ENCODE measurements at places on chromosomes 13 and 19.

DNA sequence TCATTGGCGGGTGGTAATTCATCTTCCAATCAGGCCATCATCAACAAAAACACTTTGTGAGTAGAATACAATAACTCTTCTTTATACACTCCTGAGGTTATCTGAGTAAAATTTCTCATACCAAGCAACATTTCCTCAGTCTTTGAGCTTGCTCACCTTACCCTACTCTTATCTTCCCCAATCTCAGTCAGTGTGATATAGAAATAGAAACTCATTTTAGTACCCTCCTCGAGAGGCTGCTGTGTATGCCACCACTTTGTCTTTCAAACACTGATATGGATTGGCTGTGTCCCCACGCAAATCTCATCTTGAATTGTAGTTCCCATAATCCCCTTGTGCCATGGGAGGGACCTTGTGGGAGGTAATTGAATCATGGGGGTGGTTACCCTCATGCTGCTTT lies 209.7 kb downstream of the RBM26 start:
- DNase-seq = no peak

GRCh38 chr19:16814526-16815100 lies 14.6 kb upstream of the SIN3B start:
- no peak for DNase-seq

- DNase-seq = no peak
These were observed 3.7 kb upstream of the ZNRF4 start for GRCh38 chr19:5451494-5451893.

DNA sequence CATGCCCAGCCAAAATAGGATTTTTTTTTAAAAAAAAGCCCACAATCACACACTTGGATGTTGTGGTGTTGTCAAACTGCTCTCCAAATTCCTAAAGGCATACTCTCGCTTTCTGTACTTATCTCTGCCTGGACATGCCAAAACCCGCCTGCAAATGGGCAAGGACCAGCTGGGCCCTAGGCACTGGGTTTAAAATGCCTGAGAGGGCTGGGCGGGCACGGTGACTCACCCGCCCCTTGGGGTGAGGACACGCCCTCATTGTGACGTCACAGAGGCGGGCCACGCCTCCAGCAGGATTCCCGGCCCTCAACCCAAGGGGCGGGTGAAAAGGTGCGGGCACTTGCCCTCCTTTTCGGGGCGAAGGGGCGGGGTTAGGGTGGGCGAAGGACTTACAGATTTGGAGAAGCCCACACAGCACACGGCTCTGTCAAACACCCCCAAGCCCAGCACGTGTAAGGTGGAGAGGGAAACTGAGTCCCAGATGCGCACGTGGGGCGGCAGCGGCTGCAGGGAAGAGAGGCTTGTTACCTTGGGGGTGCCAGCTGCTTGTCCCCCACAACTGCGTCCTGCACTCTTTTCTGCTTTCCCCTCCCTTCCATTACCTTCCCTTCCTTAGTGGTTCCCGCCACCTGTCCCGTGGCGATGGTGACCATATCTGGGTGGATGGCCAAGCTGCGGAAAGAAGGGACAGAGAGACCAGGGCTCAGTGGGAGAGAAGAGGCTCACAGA lies 6.6 kb downstream of the EML2 start:
- DNase-seq = peak; percentile 79

DNA sequence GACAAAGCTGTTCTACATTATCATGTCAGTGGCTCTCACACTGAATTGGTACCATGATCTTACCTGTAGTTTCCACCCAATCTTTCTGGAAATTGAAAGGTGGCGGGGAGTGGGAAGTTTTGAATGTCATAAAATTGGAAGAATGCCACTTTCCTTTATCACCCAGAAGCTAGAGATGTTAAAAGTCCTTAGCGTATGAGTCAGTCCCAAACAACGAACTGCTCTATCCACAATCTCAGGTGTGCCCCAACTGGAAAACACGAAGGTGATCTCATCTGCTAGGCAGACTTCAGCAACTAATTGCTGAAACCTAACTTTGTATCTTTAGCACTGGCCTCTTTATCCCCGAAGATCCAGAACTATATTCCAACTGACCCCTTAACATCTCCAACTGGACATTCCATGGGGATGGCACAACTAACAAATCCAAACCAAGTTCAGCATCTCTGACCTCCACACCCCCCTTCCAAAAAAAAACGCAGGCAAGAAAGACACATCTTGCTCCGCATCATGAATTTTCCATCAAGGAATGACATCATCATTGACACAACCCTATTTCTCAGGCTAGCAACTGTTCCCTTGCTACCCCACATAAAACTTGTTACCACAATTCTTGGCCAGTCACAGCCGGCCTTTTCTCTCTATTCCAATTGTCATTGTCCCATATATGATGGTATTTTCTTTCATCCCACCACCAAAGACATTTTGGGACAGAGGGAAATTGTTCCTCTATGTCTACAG lies 175.4 kb downstream of the KLF12 start:
- DNase-seq = no peak

DNA sequence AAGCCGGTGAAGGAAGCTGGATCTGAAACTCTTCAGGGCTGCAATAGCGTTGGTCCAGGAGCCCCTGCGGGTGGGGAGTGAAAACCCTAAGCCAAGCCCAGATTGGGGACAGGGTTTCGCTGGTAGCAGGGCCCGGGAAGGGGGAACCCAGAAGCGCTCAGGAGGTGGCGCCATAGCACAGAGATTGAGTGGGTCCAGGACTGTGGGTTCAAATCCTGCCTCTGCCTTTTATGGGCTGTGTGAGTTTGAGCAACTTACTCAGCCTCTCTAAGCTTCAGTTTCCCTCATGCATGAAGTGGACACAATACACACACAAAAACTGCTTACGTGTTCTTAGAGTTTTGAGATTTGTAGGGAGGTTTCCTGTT lies 8.3 kb upstream of the SYCN start:
- DNase-seq = peak; percentile 62

GRCh38 chr19:1450735-1451731 lies 1.1 kb downstream of the APC2 start:
- DNase-seq = no peak

DNA sequence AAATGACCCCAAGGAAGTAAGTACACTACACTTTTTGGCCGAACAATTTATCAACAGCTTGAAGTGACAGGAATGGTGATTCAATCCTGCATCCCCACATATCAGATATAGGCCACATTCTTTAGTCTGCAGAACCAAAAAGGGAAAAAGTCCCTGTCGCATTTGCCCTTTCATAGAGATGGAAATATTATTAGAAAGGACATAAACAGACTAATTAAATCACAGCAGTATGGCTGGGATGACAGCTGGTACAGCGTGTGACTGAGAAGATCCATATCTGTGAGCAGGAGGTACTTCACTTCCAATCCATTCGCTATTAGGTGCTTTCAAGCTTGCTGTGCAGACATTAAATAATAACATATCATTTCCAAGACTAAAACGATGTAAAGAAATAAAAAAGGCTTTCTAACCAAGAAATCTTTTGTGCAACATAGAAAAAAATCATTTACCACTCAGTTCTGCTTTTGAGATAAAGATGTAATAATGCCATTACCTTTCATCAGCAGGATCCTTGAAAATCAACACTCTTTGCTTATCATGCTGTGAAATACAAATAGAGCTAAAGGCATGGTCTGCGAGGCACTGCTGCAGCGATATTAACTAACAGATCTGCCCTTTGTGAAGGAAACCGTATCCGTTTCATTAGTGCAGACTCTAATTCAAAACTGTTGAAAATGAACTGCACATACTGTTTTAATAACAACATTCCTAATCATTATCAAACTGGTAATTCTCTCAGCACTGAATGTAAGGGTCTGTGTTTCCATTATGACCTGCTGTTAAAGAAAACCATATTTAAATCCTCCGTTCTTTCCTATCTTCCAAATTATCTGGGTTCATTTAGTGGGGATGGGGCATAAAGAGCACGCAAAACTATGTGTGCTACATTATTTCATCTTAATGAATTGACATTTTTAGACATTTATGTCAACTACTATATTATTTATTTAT lies 245.6 kb downstream of the DACH1 start:
- no peak for DNase-seq

DNA sequence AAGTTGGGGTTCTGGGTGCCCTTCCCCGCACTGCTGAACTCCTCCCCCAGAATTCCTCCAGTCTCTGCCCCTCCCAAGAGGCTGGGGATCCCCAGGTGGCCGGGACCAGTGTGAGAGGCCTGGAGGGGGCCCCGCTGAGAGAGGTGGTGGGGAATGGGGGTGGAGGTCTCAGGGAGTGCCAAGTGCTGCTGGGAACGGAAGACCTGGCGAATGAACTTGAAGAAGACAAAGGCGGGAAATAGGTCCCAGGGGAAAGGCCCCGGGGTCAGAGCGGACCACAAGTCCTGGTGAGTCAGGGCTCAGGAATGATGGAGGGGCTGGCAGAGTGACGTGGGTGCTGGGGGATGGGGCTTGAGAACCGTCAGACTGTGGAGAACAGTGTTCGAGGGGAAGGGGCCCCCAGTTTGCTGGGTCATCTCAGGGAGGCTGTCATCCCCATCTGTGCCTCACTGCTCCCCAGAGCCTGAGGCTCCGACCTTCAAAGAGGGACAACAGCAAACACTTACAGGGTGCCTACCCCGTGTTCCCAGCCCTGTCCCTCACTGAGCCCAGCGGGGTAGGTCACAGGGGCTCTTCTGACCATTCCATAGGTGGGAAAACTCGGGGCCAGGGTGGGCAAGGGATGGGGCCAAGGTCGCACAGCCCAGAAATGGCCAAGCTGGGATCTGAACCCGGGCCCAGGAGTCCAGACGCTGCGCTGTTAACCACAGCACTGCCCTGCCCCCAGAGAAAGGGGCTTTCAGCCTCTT lies 16.0 kb upstream of the SEMA6B start:
- no peak for DNase-seq

GRCh38 chr13:43080199-43080598 lies 56.8 kb downstream of the DNAJC15 start:
- no peak for DNase-seq

DNA sequence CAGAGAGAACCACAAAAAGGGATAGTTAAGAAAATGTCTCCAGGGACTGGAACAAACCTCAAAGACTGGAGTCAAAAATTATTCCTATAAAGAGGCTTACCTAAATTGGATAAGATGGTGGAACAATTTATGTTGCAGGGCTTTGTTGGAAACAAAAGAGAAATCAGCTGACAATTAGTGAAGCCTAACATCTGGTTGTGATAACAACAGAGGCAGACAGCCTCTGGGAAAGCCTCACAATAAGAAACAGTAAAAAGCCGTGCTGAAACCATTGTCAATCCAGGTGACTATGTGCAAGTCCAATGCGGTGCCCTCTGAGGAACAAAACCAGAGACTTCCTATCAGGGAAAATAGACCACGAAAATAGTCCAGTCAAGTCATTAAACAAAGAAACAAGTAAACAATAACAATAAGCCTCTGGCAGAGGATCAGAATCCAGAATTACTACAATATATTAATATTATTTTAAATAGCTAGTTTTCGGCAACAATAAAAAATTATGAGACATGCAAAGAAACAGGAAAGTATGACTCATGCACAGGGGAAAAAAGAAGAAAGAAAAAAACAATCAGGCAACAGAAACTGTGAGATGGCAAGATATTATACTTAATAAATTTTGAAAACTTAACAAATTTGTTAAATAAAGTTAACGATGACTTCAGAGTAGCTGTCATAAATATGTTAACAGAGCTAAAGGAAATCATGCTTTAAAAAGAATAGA lies 99.7 kb upstream of the RXFP2 start:
- DNase-seq = no peak

GRCh38 chr13:97506511-97506910 lies 72.5 kb downstream of the RAP2A start:
- DNase-seq = no peak

Data from hematopoietic multipotent progenitor cell treated with erythropoietin and hydrocortisone succinate and interleukin-3 and kit ligand, for 8 days (in vitro differentiated cells).